ENCODE measurements at places on chromosomes 12 and 14.

GRCh38 chr12:111584959-111585358 is 14.2 kb downstream of the ATXN2 start:
- no peak for DNase-seq

GRCh38 chr14:49999826-50000379 is 107.0 kb downstream of the ARF6 start:
- no peak for DNase-seq

DNA sequence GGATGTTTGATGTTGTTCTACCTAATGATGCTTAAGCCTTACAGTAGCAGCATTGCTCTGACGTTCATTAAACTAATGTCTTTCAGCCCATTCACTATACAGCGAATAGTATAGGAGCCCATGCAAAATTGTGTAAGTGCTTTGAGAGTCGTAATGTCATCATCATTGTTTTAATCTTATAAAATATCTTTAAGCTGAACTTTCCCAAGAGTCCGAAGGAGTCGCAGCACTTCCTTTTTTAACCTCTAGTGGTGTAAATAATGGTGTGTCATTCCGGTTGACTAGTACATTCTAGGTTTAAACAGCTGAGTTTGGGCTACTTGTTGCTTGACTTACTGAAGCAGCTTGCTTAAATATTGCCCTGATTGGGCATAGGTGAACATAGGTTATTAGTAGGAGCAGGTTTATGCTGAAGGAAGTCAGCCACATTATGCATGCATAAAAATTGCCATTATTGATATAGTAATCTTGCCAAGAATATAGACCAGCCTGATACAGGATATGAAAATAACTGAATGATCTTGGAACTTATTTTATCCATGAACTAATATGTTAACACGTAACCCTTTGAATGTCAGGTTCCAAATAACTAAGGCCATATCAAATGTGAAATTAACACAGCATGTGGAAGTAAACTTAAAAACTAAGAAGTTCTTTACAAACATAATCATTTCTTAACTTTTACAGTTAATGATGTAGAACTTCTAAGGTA is 2.6 kb downstream of the WNK1 start:
- DNase-seq: no peak

- no peak for DNase-seq
Measured at GRCh38 chr14:97970222-97970621, 1173.0 kb downstream of the VRK1 start.

DNA sequence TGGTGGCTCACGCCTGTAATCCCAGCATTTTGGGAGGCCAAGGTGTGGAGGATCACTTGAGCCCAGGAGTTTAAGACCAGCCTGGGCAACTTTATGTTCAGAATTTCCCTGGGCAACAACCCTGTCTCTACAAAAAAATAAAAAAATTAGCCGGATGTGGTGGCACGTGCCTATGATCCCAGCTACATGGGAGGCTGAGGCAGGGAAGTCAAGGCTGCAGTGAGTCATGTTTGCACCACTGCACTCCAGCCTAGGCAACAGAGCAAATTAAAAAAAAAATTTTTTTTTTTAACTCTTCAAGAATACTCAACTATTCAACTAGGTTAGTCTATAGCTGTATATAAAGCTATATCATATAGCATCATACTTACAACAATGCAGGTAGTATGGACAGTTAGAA is 113.0 kb downstream of the RALGAPA1 start:
- no peak for DNase-seq

DNA sequence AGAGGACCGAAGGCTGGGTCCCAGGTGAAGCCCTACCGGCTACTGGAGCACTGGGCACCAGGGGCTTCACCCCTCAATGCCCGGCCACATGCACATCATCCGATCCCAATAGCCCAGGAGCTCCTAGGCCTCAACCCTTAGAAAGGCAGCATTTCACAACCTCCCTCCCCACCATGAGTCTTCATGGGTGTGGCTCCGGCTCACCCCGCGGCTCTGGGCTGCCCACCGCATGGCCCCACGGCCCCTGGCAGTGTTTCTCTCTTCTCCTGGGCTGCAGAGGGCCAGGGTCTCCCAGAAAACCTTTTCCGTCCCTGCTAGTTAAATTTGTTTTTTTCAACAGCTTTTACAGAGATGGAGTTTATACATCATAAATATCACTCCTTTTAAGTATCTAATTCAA is 28.6 kb upstream of the DLK1 start:
- no peak for DNase-seq

GRCh38 chr14:72318648-72319047 is 386.4 kb downstream of the RGS6 start:
- DNase-seq: no peak

- DNase-seq: no peak
Measured at GRCh38 chr14:92964124-92965109, 41.5 kb downstream of the CHGA start.

DNA sequence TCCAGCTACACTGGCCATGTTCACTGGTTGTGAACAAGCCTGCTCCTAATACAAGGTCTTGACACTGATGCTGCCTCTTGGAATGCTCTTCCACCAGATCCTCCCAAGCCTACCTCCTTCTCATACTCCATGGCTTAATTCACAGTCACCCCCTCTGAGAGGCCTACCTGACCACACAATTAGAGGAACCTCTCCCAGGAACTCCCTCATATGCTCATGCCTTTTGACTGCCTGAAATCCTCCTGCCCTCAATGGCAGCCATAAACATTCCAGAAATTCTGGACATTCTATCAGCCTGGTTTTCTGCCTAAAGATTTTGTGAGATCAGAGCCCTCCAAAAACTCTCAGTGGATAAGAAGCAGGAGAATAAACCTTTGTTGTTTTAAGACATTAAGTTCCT is 340.2 kb downstream of the C12orf75 start:
- no peak for DNase-seq

- DNase-seq: no peak
Measured at GRCh38 chr12:69501154-69501895, 31.1 kb downstream of the FRS2 start.

DNA sequence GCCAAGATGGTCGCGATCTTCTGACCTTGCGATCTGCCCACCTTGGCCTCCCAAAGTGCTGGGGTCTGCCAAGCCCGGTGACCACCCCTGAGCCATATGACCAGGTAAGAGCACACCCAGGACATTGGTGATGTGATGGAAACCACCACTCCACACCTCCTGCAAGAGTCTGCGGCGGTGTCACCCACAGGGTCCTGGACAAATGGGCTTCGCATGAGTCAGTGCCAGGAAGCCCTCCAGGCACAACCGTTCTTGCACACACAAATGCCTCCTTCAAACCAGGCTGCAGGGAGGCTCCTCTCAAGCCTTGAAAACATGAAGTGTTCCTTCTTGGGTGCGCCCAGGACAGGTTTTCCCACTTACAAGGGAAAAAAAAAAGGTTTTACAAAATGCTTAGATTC is 16.6 kb downstream of the PITPNM2 start:
- no peak for DNase-seq

DNA sequence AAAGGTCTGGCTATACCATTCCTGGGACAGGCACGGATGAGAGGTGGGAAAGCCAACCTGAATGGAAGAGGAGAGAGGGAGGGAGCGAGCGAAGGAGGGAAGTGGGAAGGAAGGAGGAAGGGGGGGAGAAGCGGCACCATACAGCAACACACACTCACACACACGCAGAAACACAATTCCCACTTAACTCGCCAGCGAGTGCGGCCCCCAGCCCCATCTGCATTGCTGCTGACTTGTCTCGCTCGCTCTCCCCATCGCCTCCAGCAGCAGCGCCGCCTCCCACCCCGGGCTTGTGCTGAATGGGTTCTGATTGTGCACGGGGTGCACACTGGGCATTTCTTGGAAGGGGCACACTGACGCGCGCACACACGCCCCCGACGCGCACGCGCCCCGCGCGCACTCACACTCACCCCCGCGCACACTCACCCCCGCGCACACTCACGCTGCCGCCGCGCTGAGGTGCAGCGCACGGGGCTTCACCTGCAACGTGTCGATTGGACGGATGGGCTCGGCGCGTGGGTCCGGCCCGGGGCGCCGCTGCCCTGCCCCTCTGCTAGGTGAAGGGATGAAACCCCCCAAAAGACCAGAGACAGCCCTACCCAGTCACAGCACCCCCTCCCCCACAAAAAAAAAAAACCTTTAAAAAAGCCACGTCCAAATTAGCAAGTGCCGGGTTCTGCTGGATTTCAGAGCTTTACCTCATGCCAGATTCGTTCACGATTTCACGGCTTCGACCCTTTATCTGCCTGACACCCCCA is 685 bp downstream of the GRIN2B start:
- DNase-seq: no peak

DNA sequence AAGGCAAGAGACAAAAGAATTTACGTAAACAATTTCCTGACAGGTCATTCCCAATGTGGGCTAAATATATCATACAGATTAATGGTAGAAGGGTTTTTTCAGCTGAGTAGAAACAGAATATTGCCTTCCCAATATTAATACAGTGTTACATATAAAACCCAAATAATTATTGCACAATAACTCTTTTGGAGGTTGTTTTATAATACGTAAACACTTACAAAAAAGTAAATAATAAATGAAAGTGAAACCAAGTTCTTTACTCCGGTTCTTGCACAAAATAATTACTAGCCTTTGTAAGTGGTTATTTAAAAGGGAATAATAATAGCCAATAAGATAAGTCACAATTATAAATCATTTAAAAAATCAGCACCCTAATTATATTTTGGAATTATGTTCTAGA is 118.6 kb upstream of the SSTR1 start:
- DNase-seq: no peak

DNA sequence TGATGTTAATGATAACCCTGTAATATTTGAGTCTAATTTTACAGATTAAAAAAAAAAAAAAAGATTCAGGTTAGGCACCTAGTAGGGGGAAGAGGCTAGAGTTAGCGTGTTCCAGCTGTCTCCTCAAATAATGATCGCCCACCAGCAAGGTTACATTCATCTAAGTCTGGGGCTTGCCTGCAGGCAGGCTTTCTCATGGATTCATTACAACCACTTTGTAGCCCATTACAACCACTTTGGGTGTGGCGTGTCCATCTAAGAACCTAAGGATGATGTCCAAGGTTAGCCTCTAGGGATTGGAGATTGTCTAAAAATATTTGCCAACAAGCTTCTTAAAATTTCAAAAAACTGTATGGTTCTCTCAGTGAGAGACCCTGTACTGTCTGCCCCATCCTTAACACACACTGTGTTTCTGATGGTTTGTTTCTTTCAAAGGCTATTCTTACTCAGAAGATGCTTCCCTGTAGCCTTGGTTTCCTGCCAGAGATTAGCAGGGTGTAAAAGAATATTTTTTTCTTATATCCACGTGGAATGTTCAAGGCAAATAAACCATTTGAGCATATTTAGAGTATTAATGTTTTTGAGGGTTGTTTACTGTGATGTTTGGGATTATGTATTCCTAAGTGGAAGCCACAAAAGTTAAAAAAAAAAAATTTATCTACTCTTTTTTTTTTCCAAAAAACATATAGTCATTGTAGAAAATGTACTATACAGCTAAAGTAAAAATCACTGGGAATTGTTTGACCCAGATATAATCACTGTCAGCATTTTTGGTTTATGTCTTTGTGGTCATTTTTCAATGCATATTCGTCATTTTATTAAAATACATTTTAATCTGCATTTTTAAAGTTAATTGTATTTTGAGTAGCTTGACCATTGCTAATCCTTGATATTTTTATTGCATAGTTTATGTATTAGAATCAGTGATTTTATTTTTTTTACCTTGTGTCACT is 1.7 kb downstream of the DYNC1H1 start:
- no peak for DNase-seq

DNA sequence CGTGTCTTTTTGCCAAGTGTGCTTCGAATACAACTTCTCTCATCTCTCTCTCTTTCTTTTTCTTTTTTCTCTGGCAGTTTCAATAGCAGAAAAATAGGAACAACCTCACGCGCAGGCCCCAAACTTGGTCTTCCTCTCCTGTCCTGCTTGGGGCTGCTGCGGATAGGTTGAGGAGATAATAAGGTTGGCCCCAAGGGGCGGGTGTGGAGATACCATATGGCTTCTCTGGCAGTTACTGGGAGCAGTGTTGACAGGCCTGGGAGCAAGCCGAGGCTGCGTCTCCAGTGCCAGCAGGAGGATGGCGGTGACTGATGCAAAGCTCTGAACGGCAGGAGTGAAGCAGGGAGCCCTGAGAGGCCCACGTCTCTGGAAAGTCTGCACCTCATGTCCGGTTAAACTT is 89.5 kb upstream of the MANSC4 start:
- no peak for DNase-seq

GRCh38 chr12:109892748-109893147 is 7.3 kb upstream of the TCHP start:
- no peak for DNase-seq

Measured in H1 (cell line).